Hematopoietic multipotent progenitor cell treated with erythropoietin and hydrocortisone succinate and interleukin-3 and kit ligand, for 15 days (in vitro differentiated cells): ENCODE measurements at places on chromosomes 2 and 18.

DNA sequence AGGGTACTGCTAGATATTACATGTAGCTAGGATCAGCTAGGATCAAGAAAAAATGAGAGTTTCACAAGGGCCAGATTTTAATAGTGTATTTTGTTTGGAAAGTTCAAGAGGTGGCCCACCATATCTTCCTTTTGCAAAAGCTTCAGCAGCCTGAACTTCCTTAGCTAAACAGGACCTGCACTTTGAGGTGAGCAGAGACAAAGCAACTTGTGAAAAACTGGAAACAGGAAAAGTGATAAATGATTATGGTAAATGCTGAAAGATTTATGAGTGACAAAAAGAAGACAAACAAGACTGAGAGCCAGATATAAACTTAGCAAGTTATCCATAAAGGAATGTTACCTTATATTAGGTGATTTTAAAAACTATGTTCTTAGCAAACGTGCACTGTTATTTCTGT lies 123.6 kb downstream of the ZNF521 start:
- DNase-seq = no peak

- no peak for DNase-seq
Measured at GRCh38 chr2:98572676-98573075, 35.6 kb downstream of the COA5 start.

- DNase-seq = no peak
Measured at GRCh38 chr2:207330912-207331311, 165.2 kb upstream of the KLF7 start.

GRCh38 chr2:204049635-204050034 lies 113.1 kb downstream of the ICOS start:
- DNase-seq = no peak

GRCh38 chr2:20643060-20643459 lies 7.8 kb downstream of the HS1BP3 start:
- no peak for DNase-seq

GRCh38 chr2:234949762-234950434 lies 1.9 kb upstream of the SH3BP4 start:
- no peak for DNase-seq

GRCh38 chr2:227406177-227407031 lies 18.7 kb upstream of the SCYGR1 start:
- DNase-seq = peak; percentile 23

GRCh38 chr2:84302513-84303412 lies 156.3 kb downstream of the SUCLG1 start:
- peak; percentile 12 for DNase-seq

DNA sequence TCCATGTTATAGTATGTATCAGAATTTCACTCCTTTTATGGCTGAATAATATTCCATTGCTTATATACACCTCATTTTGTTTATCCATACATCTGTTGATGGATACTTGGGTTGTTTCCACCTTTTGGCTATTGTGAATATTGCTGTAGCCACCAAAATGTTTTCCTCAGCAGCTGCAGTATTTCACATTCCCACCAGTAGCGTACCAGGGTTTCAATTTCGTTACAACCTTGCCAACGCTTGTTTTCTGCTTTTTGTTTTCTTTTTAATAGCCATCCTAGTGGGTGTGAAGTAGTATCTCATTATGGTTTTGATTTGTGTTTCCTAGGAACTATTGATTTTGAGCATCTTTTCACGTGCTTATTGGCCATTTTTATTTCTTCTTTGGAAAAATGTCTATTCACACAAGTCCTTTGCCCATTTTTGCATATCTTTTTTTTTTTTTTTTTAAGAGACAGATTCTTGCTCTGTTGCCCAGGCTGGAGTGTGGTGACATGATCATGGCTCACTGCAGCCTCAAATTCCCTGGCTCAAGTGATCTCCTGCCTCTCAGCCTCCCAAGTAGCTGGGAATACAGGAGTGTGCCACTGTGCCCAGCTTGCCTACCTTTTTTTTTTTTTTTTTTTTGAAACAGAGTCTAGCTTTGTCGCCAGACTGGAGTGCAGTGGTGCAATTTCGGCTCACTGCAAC lies 14.2 kb downstream of the UBXN2A start:
- no peak for DNase-seq

GRCh38 chr2:109516445-109517117 lies 97.2 kb downstream of the SEPTIN10 start:
- DNase-seq = no peak

GRCh38 chr2:152410165-152410597 lies 75.2 kb downstream of the FMNL2 start:
- no peak for DNase-seq

GRCh38 chr2:205471776-205472175 lies 210.5 kb upstream of the NRP2 start:
- DNase-seq = no peak

DNA sequence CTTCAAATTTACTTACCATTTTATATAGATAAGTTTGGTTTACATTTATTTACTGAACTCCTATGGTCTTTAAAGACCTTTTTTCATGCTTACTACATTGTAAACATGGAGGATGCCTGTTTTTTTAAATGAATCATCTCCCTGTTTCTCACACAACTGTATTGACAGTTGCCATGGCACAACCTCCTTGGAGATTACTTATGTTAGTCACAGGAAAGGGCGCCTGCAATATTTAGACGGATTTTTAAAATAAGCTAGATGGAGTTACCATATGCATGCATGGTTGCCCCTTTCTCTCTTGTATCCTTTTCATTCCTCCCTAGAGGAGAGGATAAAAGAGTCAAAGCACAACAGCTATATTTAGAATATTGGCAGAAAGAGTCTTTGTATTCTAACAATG lies 34.8 kb upstream of the CCDC102B start:
- no peak for DNase-seq
